ENCODE measurements at places on chromosomes 4 and X. TPM values are rescaled to one million over a fixed set of nuclear protein-coding genes. Genes with fewer than 3 reads are reported as not detected.

DNA sequence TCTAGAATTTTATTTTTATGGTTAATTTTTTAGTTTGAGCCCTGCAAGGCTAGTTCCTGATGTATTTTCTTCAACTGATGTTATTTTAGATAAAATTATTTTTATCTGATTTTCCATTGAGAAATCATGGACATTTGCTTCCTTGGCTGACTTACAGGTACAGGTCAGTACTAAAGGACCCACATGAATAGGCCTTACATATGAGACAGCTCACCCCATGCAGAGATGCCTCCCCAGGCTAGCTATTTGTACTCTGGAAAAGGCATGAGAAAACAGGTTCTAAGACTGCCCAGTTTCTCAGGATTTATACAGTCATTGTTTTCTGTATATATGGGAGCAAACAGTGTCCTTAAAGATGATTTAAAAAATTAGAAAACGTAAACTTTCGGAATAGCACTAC, 255.5 kb downstream of the BMPR1B start:
- no peak for DNase-seq

DNA sequence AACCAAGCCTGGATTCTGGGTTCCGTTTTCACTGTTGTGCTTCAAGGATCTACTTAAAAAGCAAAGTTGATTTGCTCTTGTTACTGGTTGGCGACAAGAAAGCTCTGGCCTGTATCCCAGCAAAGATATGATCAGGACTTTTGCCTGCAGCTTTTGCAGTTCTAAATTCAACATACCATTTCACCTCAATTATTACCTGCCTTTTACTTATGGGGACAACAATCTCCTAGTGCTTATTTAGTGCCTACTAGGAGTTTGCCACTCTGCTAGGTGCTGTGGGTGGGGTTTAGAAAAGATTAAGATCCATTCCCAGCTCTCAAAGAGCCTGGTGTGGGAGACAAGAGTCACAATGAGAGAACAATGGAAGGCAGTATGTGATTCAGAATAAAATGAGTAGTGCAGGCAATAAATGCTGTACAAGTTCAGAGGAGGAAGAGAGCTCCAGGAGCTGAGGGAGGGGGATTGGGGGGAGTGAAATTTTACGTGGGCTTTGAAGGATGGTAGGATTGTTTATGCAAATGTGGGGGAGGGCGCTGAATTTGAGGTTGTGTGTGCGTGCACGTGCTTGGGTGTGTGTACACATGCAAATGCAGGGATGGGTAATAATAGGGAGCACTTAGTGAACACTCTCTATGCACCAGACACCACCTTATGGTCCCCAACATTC, 5.0 kb upstream of the TMEM164 start:
- H3K4me3 ChIP-seq, result no peak overlapping the region
- DNase-seq, result no peak
- H3K36me3 ChIP-seq, result no peaks in the 10 kb centered on the region
- H3K27me3 ChIP-seq, result no peaks in the 10 kb centered on the region
- H3K27ac ChIP-seq, result no peak overlapping the region

GRCh38 chrX:108090491-108091263, 665 bp downstream of the PSMD10 start:
- no peak for DNase-seq
- H3K36me3 ChIP-seq, result no peaks in the 10 kb centered on the region
- H3K27me3 ChIP-seq, result no peaks in the 10 kb centered on the region
- peak overlapping the region; percentile 81 for H3K27ac ChIP-seq

GRCh38 chr4:52116641-52117040, 65.5 kb downstream of the SPATA18 start:
- H3K27ac ChIP-seq, result no peak overlapping the region
- no peaks in the 10 kb centered on the region for H3K4me1 ChIP-seq
- DNase-seq, result no peak
- H3K27me3 ChIP-seq, result no peaks in the 10 kb centered on the region
- H3K4me3 ChIP-seq, result no peak overlapping the region

DNA sequence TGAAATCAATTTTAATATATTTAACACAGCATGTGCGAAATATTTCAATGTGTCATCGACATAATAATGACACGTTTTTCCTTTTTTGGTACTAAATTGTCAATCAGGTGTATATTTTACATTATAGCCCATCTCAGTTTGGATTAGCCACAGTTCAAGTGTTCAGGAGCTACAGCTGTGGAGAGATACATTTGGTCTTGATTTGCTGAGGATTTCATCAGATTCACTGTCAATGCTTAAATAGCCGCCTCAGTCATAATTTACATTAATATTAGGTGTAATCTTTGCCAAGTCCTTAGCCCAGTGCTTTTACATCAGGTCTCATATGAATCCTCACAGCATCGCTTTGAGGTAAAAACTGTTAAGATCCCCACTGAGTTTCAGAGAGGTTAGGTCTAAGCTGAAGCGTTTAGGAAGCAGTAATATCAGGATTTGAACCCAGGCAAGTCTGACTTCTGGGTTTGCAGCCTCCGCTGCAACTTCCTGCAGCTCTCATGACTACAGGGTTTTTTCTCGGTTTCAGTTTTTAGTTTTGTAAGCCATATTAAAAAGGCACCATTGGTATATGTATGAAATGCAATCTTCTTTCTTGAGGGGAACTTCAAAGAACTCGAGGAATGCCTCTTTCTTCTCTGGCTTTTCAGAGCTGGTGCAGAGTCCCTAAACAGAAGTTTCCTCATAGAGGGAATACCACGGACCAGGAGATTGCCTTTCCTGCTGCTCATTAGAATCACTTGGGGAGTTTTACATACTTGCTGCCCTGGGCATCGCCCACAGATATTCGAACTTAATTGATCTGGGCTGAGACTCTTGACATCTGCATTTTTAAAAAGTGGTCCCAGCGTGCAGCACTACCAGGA, 6.4 kb downstream of the MTM1 start:
- peak overlapping the region; percentile 78 for H3K27ac ChIP-seq
- H3K4me1 ChIP-seq, result peaks cover 90% of the 10 kb centered on the region
- no peaks in the 10 kb centered on the region for H3K36me3 ChIP-seq
- no peaks in the 10 kb centered on the region for H3K27me3 ChIP-seq

- H3K27ac ChIP-seq, result no peak overlapping the region
- no peak for DNase-seq
- no peaks in the 10 kb centered on the region for H3K36me3 ChIP-seq
- no peak overlapping the region for H3K4me3 ChIP-seq
- H3K4me1 ChIP-seq, result no peaks in the 10 kb centered on the region
These were observed 613 bp downstream of the GLRB start for GRCh38 chr4:157076578-157076947.

DNA sequence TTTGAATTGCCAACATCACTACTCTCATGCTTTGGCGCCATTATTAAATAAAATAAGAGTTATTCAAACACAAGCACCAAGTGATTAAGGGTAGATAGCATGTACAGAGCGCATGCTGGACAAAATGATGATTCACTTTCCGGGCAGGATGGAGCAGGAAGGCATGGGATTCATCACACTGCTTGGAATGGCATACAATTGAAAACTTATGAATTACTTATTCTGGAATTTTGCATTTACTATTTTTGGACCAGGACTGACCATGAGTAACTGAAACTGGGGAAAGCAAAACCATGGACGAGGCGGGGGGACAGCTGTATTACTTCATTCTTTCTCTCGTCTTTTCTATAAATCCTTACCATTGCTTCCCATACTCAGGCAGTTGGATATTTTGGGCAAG, 28.5 kb upstream of the FGF5 start:
- H3K36me3 ChIP-seq, result no peaks in the 10 kb centered on the region
- no peaks in the 10 kb centered on the region for H3K4me1 ChIP-seq
- no peak overlapping the region for H3K4me3 ChIP-seq
- no peaks in the 10 kb centered on the region for H3K27me3 ChIP-seq
- DNase-seq, result no peak
- no peak overlapping the region for H3K27ac ChIP-seq

- no peak overlapping the region for H3K4me3 ChIP-seq
- H3K27me3 ChIP-seq, result no peaks in the 10 kb centered on the region
- no peaks in the 10 kb centered on the region for H3K4me1 ChIP-seq
- no peak overlapping the region for H3K27ac ChIP-seq
- DNase-seq, result no peak
- no peaks in the 10 kb centered on the region for H3K36me3 ChIP-seq
These were observed 111.9 kb downstream of the GABRB1 start for GRCh38 chr4:47143261-47143660.

- no peak overlapping the region for H3K4me3 ChIP-seq
- H3K36me3 ChIP-seq, result no peaks in the 10 kb centered on the region
- DNase-seq, result no peak
- H3K4me1 ChIP-seq, result no peaks in the 10 kb centered on the region
These were observed 128.3 kb upstream of the EPHA5 start for GRCh38 chr4:65798498-65799127.

GRCh38 chr4:150584111-150584915, 2.4 kb downstream of the MAB21L2 start:
- H3K27ac ChIP-seq, result no peak overlapping the region
- no peak overlapping the region for H3K4me3 ChIP-seq
- no peak for DNase-seq
- H3K36me3 ChIP-seq, result peaks cover 8% of the 10 kb centered on the region
- H3K27me3 ChIP-seq, result no peaks in the 10 kb centered on the region
- H3K4me1 ChIP-seq, result no peaks in the 10 kb centered on the region

GRCh38 chr4:138450546-138451275, 208.6 kb upstream of the SLC7A11 start:
- no peak for DNase-seq
- H3K27me3 ChIP-seq, result no peaks in the 10 kb centered on the region
- H3K4me1 ChIP-seq, result no peaks in the 10 kb centered on the region
- no peaks in the 10 kb centered on the region for H3K36me3 ChIP-seq
- H3K27ac ChIP-seq, result no peak overlapping the region

IL1RAPL2 gene
- total RNA-seq, result not detected

GRCh38 chr4:7959078-7959477, 19.4 kb upstream of the AFAP1 start:
- DNase-seq, result no peak
- no peak overlapping the region for H3K4me3 ChIP-seq
- H3K4me1 ChIP-seq, result peaks cover 15% of the 10 kb centered on the region
- H3K36me3 ChIP-seq, result no peaks in the 10 kb centered on the region

DNA sequence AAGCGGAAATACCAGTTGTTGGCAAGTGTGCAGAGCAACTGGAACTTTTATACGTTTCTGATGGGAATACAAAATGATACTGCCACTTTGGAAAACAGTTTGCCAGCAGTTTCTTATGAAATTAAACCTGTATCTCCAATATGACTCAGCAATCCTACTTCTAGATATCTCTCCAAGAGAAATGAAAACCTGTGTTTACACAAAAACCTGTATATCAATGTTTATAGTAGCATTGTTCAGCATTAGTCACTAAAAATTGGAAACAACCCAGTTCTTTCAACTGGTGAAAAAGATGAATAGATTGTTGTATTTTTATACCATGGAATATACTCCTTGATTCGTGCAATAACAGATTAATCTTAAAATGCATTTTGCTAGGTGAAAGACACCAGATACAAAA, 26.8 kb downstream of the ATP7A start:
- no peak overlapping the region for H3K4me3 ChIP-seq
- H3K27me3 ChIP-seq, result no peaks in the 10 kb centered on the region

RS1 gene
- not detected for total RNA-seq

PCYT1B gene
- total RNA-seq, result not detected

- no peaks in the 10 kb centered on the region for H3K36me3 ChIP-seq
- no peak for DNase-seq
- peak overlapping the region; percentile 64 for H3K27ac ChIP-seq
These were observed 32.1 kb downstream of the TMEM131L start for GRCh38 chr4:153497988-153498967.

GLUD2 gene
- total RNA-seq, result 0.53 TPM

DNA sequence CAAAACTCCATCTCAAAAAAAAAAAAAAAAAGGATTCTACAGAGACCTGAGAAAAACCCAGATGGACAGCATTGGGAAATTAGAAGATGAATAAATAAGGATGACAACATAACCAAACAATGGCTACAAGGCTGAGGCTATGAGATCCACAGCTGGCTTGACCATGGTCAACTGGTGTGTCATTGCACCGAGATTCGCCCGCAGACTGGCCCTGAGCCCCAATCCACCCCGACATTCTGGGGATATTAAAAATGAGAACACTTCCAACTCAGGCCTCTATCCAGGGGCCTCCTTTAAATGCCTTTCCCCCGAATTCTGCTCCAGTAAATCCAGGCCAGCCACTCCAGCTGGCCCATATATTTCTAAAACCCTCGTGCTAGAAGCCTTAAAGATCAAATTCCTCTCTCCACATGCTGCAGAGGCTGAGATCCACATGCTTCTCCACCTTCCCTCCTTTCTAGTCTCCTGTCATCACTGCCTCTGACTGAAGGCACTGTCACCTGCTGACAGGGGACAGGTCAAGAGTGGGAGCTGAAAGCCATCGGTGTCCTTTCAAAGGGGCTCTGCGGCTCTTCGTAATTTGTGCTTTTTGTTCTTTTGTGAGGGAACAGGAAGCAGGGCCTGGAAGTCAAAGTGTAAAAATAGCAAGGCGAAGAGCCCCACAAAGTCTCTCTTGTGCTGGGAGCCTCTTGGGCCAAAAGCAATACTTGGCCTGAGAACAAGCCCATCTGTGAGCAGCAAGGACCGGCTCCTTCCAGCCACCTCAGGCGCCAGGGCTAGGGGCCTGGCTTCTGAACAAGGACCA, 203.7 kb downstream of the NSUN7 start:
- H3K27ac ChIP-seq, result no peak overlapping the region
- H3K27me3 ChIP-seq, result no peaks in the 10 kb centered on the region
- DNase-seq, result no peak
- no peaks in the 10 kb centered on the region for H3K36me3 ChIP-seq
- no peak overlapping the region for H3K4me3 ChIP-seq
- H3K4me1 ChIP-seq, result no peaks in the 10 kb centered on the region

DNA sequence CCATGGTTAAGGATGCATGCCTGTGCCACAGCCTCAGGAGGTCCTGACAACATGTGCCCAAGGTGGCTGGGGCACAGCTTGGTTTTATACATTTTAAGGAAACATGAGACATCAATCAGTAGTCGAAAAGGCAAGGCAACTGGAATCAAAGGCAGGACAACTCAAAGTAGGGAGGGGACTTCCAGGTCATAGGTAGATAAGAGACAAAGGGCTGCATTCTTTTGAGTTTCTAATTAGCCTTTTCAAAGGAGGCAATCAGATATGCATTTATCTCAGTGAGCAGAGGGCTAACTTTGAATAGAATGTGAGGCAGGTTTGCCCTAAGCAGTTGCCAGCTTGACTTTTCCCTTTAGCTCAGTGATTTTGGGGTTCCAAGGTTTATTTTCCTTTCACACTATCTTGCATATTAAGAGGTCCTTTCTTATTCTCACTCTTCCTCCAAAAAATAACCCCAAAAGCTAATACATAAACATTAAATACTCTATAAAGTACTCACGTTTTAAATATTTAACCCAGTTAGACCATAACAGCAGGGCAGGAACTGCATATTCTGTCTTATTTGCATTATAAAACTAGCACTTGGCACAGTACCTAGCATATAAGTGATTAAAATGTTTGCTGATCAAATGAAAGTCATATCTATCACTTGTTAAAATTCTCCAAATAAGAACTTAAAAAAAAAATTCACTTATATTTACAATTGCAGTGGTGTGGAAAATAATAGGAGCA, 36.3 kb upstream of the UGT8 start:
- no peak for DNase-seq
- no peaks in the 10 kb centered on the region for H3K36me3 ChIP-seq
- no peaks in the 10 kb centered on the region for H3K27me3 ChIP-seq

GRCh38 chrX:73922856-73923455, 360.0 kb downstream of the CHIC1 start:
- H3K4me3 ChIP-seq, result no peak overlapping the region
- H3K27me3 ChIP-seq, result no peaks in the 10 kb centered on the region
- DNase-seq, result no peak
- no peaks in the 10 kb centered on the region for H3K36me3 ChIP-seq

- DNase-seq, result no peak
- no peak overlapping the region for H3K4me3 ChIP-seq
- H3K4me1 ChIP-seq, result no peaks in the 10 kb centered on the region
- no peaks in the 10 kb centered on the region for H3K27me3 ChIP-seq
- H3K36me3 ChIP-seq, result no peaks in the 10 kb centered on the region
These were observed 580.5 kb upstream of the FAT1 start for GRCh38 chr4:187304133-187304532.
